Left ventricle myocardium inferior (tissue), 1 donor: ENCODE measurements at places on chromosomes 3 and 15. TPM values are rescaled to one million over a fixed set of nuclear protein-coding genes. Genes with fewer than 3 reads are reported as not detected.

GRCh38 chr3:51977446-51978142 lies 2.7 kb downstream of the ABHD14A start:
- H3K4me3 ChIP-seq, result no peak overlapping the region
- no peaks in the 10 kb centered on the region for H3K27me3 ChIP-seq
- H3K36me3 ChIP-seq, result no peaks in the 10 kb centered on the region
- no peak for DNase-seq

GRCh38 chr3:14260463-14260862 lies 81.8 kb downstream of the LSM3 start:
- no peaks in the 10 kb centered on the region for H3K36me3 ChIP-seq
- no peak overlapping the region for H3K27ac ChIP-seq
- H3K4me1 ChIP-seq, result peaks cover 5% of the 10 kb centered on the region
- H3K27me3 ChIP-seq, result peaks cover 88% of the 10 kb centered on the region
- H3K4me3 ChIP-seq, result no peak overlapping the region

DNA sequence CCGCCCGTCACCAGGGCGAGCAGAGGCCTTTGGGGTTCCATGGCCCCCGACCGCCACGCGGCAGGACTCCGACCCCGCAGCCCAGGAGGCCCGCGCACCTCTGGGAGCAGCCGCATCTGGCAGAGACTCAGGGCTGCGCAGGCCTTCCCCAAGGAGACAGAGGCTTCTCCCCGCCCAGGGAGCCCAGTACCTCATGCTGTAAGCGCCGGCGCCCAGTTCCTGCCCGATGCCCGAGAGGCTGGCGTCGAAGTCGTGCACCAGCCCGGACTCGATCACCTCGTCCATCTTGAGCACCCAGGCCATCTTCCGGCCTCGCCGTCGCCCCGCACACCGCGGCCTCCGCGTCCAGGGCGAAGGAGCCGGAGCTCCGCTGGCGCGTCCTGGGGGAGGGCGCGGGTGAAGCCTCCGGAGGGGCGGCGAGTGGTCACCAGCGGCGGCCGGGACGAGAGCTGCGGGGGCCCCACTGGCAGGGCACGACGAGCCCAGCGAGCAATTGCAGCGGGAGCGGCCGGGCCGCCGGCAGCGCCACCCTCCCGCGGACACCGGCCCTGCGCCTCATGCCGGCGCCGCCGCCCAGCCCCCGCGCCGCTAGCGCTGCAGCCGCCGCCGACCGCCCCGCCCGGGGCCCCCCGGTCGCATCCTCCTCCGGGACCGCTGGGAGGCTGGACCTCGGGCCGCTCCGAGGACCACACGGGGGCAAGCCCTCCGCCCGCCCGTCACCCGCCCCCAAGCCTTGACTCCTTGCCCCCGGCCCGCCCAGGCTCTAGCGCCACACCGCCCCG lies 468 bp downstream of the UBP1 start:
- peaks cover 64% of the 10 kb centered on the region for H3K4me1 ChIP-seq
- H3K27me3 ChIP-seq, result no peaks in the 10 kb centered on the region

DNA sequence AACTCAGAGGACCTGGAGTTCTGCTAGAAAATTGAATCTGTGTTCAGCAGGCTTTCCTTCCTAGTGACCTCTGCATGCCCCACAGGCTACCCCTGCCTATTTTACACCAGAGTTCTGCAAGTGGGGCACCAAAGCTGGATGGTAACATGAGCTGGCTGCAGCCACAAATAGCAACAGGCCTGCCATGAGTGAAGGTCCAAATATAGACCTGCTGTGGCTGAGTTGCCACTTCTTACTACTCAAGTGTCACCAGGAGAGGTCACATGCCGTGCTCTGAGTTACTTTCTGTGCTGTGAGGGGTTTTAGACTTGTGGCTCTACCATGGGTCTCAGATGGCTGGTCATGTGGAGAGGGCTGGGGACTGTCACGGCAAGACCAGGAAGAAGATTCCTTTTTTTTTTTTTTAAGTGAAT lies at the start of gene FSD2:
FSD2 (minus strand) TSS at position 76 of the 413 bp plus-strand sequence. CDS start 18,679 bp downstream, outside the sequence.
- H3K36me3 ChIP-seq, result no peaks in the 10 kb centered on the region
- H3K27ac ChIP-seq, result peak within 1 kb of the TSS; percentile 99
- peak; percentile 51 for DNase-seq

- no peaks in the 10 kb centered on the region for H3K36me3 ChIP-seq
- H3K4me1 ChIP-seq, result no peaks in the 10 kb centered on the region
- H3K4me3 ChIP-seq, result no peak overlapping the region
Measured at GRCh38 chr3:194023501-194024280, 112.3 kb upstream of the HES1 start.

DNA sequence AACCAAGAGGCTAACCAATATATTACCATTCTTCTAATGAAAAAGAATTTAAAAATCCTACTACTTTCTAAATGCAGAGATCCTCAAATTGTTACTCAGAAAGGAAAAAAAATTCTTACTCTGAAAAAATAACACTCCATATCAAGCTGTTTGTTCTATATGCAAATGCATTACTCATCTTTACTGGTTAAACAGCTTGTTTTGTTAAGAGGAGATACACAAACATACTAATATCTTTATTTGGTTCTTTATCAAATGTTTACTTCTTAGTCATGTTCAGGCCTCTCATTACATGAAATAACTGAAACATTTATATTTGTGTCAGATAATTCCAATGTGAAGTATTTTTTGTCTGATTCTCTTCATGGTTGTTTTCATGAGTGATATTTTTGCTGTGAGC lies 146.8 kb downstream of the PCCB start:
- no peak overlapping the region for H3K27ac ChIP-seq
- H3K4me1 ChIP-seq, result no peaks in the 10 kb centered on the region
- H3K36me3 ChIP-seq, result peaks cover 20% of the 10 kb centered on the region
- no peaks in the 10 kb centered on the region for H3K27me3 ChIP-seq
- no peak overlapping the region for H3K4me3 ChIP-seq
- no peak for DNase-seq

GRCh38 chr3:28077572-28077971 lies 163.8 kb upstream of the CMC1 start:
- no peaks in the 10 kb centered on the region for H3K4me1 ChIP-seq
- DNase-seq, result no peak
- no peak overlapping the region for H3K27ac ChIP-seq
- no peaks in the 10 kb centered on the region for H3K36me3 ChIP-seq

DNA sequence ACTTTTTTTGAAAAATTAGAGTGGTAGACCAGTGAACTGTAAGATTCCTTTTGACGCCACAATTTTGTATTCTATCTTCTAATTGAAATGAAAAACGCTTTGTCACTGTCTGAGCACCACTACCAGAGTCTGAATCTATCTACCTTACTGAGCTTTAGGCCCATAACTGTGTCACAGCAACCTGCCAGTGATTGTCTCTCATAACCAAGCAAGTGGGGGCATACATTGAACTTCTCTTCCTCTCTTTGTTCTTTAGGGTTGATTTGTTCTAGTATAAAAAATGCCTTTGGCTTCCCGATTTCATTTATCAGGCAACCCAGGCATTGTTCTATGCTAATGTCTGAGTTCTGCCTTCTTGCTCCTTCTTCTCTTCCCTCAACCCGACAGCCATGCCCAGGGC lies 142.6 kb downstream of the BBX start:
- no peak for DNase-seq
- peaks cover 4% of the 10 kb centered on the region for H3K36me3 ChIP-seq
- H3K4me3 ChIP-seq, result no peak overlapping the region
- H3K4me1 ChIP-seq, result peaks cover 55% of the 10 kb centered on the region

DNA sequence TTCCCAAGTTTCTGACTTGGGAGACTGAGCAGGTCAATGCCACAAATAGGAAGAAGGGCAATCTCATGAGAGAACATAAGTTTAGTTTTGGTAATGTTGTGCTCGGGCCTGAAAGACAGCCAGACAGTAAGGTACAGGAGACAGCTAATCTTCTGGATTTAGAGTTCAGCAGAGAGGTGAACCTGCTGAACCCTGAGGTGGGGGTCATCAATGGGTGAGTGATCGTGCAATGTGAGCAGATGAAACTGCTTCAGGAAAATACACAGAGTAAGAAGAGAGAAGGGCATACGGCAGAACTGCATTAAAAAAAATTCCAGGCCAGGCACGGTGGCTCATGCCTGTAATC lies 23.3 kb downstream of the RUBCN start:
- H3K4me3 ChIP-seq, result peak overlapping the region; percentile 61
- H3K4me1 ChIP-seq, result peaks cover 43% of the 10 kb centered on the region
- H3K27ac ChIP-seq, result peak overlapping the region; percentile 95
- no peak for DNase-seq
- H3K27me3 ChIP-seq, result no peaks in the 10 kb centered on the region
- peaks cover 22% of the 10 kb centered on the region for H3K36me3 ChIP-seq

- no peaks in the 10 kb centered on the region for H3K27me3 ChIP-seq
- no peak overlapping the region for H3K4me3 ChIP-seq
- DNase-seq, result no peak
- H3K36me3 ChIP-seq, result peaks cover 94% of the 10 kb centered on the region
- H3K4me1 ChIP-seq, result no peaks in the 10 kb centered on the region
Measured at GRCh38 chr3:47705391-47705790, 76.3 kb downstream of the SMARCC1 start.

GRCh38 chr3:55654123-55654760 lies 167.1 kb upstream of the WNT5A start:
- peaks cover 17% of the 10 kb centered on the region for H3K27me3 ChIP-seq
- peaks cover 5% of the 10 kb centered on the region for H3K4me1 ChIP-seq
- no peak overlapping the region for H3K4me3 ChIP-seq
- no peaks in the 10 kb centered on the region for H3K36me3 ChIP-seq
- no peak overlapping the region for H3K27ac ChIP-seq

GRCh38 chr3:4600493-4600892 lies 107.3 kb downstream of the ITPR1 start:
- H3K27me3 ChIP-seq, result no peaks in the 10 kb centered on the region
- peaks cover 29% of the 10 kb centered on the region for H3K4me1 ChIP-seq
- no peaks in the 10 kb centered on the region for H3K36me3 ChIP-seq
- no peak overlapping the region for H3K27ac ChIP-seq
- no peak overlapping the region for H3K4me3 ChIP-seq
- DNase-seq, result no peak

DNA sequence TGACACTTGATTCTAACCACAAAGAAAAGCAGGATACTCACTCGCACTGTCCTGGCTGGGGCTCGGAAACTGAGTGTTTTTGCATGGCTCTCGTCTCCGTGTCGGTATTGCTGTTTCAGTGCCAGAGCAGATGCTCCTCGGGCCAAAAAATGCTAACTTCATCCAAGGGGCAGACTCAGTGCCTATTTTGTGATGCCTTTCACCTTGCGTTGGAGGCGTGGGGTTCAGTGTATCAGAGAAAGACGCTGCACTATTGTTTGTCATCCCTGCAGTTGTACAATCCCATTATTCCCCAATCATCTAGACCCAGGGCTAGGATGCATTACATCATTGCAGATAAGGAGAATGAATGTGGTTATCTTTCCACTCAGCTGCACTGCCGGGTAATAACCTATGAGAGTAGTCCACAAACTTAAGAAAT lies 1.4 kb downstream of the CACNA2D3 start:
- H3K27ac ChIP-seq, result peak overlapping the region; percentile 91
- H3K27me3 ChIP-seq, result peaks cover 38% of the 10 kb centered on the region
- peaks cover 40% of the 10 kb centered on the region for H3K4me1 ChIP-seq
- H3K4me3 ChIP-seq, result peak overlapping the region; percentile 77
- no peak for DNase-seq

DNA sequence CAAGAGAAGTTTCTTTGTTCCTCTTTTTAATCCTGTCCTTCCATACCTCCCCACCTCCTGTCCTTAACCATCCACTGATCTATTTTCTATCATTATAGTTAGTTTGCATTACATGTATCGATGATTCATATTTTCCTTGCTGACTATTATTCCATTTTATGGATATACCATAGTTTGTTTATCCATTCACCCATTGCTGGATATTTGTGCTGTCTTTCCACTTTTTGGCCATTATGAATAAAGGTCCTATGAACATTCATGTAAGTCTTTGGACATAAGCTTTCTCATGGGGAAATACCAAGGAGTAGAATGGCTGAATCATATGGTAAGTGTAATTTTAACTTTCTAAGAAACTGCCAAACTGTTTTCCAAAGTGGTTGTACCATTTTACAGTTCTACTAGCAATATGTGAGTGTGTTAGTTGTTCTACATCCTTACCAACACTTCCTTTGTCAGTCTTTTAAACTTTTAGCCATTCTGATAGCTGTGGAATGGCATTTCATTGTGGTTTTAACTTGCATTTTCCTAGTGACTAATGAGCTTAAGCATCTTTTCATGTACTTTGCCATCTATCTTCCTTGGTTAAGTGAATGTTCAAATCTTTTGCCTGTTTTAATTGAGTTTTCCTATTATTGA lies 11.7 kb downstream of the ATP6V1A start:
- H3K4me3 ChIP-seq, result no peak overlapping the region
- peaks cover 13% of the 10 kb centered on the region for H3K4me1 ChIP-seq
- no peak overlapping the region for H3K27ac ChIP-seq
- no peaks in the 10 kb centered on the region for H3K36me3 ChIP-seq
- no peak for DNase-seq

GRCh38 chr15:64111679-64112050 lies 15.9 kb downstream of the SNX1 start:
- H3K4me1 ChIP-seq, result peaks cover 67% of the 10 kb centered on the region
- no peak for DNase-seq

DNA sequence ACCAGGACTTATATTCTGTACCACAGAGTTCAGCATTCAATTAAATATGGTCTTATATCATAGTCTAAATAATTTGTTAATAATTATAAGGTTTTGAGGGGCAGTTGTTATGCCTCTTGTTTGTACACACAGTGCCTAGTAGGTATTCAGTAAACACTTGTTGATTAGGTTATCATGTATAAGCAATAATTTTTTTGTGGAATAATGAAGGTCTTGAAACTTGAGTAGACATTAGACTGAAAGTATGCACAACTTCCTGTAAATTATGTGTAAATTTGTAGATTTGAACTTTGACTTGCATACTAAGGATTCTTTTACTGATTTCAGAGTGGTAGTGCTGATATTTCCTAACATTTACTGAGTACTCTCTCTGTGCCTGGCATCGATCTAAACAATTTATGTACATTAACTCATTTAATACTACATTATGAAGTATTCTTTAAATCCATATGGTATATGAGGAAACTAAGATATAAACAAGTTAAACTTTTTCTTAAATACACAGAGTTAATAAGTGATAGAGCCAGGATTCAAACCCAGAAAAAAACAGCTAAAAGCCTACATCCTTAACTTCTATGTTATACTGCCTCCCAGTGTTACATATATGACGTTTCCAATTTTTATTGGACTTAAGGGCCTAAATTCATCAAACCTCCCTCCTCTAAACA lies 65.1 kb downstream of the GLCE start:
- H3K27ac ChIP-seq, result no peak overlapping the region
- H3K36me3 ChIP-seq, result peaks cover 25% of the 10 kb centered on the region
- H3K4me1 ChIP-seq, result peaks cover 17% of the 10 kb centered on the region
- H3K27me3 ChIP-seq, result no peaks in the 10 kb centered on the region
- H3K4me3 ChIP-seq, result no peak overlapping the region
- DNase-seq, result no peak

DNA sequence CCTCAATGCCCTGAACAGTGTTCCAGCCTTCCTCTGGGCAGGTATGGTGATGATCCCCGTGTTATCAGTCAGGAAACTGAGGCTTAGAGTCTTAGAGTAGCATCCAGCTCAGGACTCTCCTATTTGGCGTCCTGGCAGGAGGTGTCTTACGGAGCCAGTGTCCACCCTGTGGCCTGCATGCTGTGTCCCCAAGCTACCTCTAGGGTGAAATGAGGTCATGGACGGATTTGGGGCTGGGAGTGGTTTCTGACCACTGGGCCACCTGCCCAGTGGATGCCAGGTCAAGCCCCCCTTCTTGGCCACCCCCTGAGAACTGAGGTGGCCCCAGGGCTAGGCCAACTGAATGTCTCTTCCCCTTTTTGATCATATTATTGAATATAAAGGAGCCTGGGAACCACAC lies 27.2 kb upstream of the SLC6A6 start:
- H3K4me1 ChIP-seq, result peaks cover 70% of the 10 kb centered on the region
- DNase-seq, result no peak
- no peaks in the 10 kb centered on the region for H3K36me3 ChIP-seq

AMOTL2 gene
- 44.4 TPM for total RNA-seq

CALML4 gene
- 0.91 TPM for total RNA-seq

TTLL3 gene
- total RNA-seq, result 10.2 TPM

HRG gene
- total RNA-seq, result not detected

SLC2A2 gene
- not detected for total RNA-seq

CHCHD4 gene
- total RNA-seq, result 37.6 TPM

RYK gene
- total RNA-seq, result 32.3 TPM

EFCAB12 gene
- not detected for total RNA-seq

RAB6B gene
- 59.1 TPM for total RNA-seq

SERPINI1 gene
- total RNA-seq, result 10.6 TPM
